Activated CD8-positive, alpha-beta memory T cell treated with anti-CD3 and anti-CD28 coated beads, Interleukin-2, amount 10 ng/mL, durations not matched to agents 7 days and 5 days (primary cell): ENCODE measurements at places on chromosomes 7 and 10. TPM values are rescaled to one million over a fixed set of nuclear protein-coding genes. Genes with fewer than 3 reads are reported as not detected.

Gene MNX1
- total RNA-seq, result not detected

Gene SLC39A12
- not detected for total RNA-seq

Gene SUGCT
- 0.21 TPM for total RNA-seq

Gene AKR1C2
- not detected for total RNA-seq

Gene TLX1
- not detected for total RNA-seq

Gene ASIC3
- total RNA-seq, result 3.9 TPM

Gene ZNF25
- 6.3 TPM for total RNA-seq

Gene PLA2G12B
- total RNA-seq, result not detected

Gene IFRD1
- total RNA-seq, result 46.4 TPM

Gene ELN
- not detected for total RNA-seq

Gene IFIT5
- total RNA-seq, result 30.2 TPM

Gene WNT8B
- total RNA-seq, result not detected

Gene GRM3
- total RNA-seq, result not detected

Gene DPP6
- not detected for total RNA-seq

Gene ATG9B
- 2.3 TPM for total RNA-seq

Gene GALNT17
- total RNA-seq, result not detected

Gene NEBL
- 0.23 TPM for total RNA-seq

Gene TDRD1
- total RNA-seq, result 0.15 TPM

Gene TMEM26
- not detected for total RNA-seq

Gene HNRNPH3
- total RNA-seq, result 124 TPM

Gene CALY
- total RNA-seq, result not detected

Gene CABCOCO1
- total RNA-seq, result not detected

Gene CFTR
- not detected for total RNA-seq

Gene NACAD
- total RNA-seq, result 0.35 TPM

Gene DGKI
- not detected for total RNA-seq

Gene LAMB1
- total RNA-seq, result not detected

Gene ABCB1
- total RNA-seq, result 15.1 TPM

Gene EPHB4
- total RNA-seq, result 2.0 TPM

Gene CNTNAP2
- not detected for total RNA-seq

Gene RBP3
- total RNA-seq, result not detected

Gene CYP2C8
- total RNA-seq, result not detected

Gene GIMAP6
- 65.0 TPM for total RNA-seq

Gene AUTS2
- total RNA-seq, result 24.4 TPM

Gene EIF3B
- 204 TPM for total RNA-seq

Gene MMP21
- not detected for total RNA-seq

Gene SLC35G1
- 6.1 TPM for total RNA-seq

Gene BTBD16
- total RNA-seq, result not detected

Gene SPDYE16
- total RNA-seq, result 0.52 TPM

Gene AMZ1
- total RNA-seq, result 0.40 TPM

Gene MSS51
- 2.9 TPM for total RNA-seq

Gene CYP3A5
- not detected for total RNA-seq

Gene CALML3
- total RNA-seq, result not detected

Gene AKR1C4
- not detected for total RNA-seq

Gene ZNF394
- total RNA-seq, result 58.5 TPM

Gene AGR3
- not detected for total RNA-seq

Gene ADK
- total RNA-seq, result 38.3 TPM

Gene OR6B1
- total RNA-seq, result not detected

Gene ZNF735
- not detected for total RNA-seq

Gene ATXN7L1
- 4.2 TPM for total RNA-seq

Gene GNAT3
- not detected for total RNA-seq

Gene PLXNA4
- total RNA-seq, result 1.6 TPM

Gene GIMAP7
- 49.9 TPM for total RNA-seq

Gene PDLIM1
- total RNA-seq, result 22.7 TPM

Gene ANKRD26
- 10.7 TPM for total RNA-seq

Gene NXPH1
- total RNA-seq, result not detected
